Caudate nucleus (tissue), 63 donors: ENCODE measurements at places on chromosomes 13 and 19.

DNA sequence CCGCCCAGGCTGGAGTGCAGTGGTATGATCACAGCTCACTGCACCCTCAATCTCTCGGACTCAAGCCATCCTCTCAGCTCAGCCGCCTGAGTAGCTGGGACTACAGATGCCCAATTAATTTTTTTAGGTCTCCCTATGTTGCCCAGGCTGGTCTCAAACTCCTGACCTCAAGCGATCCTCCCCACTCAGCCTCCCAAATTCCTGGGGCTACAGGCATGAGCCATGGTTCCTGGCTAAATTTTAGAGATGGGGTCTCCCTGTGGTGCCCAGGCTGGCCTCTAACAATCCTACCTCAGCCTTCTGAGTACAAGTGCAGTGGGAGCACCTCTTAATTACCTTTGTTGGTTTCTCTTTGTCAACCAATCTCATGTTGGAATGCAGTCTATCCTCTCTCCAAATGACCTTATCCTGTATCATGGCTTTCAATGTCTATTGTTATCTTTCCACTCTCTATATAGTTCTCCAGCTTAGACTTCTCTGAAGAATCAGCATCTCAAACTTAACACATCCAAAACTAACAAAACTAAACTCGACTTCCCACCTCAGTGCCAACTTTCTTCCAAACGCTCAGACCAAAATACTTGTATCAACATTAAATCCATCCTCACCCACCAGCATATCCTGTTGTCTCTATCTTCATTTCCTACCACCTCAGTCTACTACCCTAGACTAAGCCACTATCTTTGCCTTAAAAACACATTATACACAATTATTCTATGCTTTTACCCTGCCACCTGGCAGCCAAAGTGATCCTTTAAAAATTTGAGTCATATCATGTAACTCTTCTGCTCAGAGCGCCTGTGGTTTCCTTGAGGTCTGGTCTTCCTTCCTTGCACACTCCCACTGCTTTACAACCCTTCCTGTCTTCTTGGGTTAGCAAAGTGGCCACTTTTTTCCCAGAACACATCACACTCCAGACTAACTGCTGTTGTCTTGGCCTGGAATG is 6.7 kb downstream of the TPT1 start:
- DNase-seq: no peak

DNA sequence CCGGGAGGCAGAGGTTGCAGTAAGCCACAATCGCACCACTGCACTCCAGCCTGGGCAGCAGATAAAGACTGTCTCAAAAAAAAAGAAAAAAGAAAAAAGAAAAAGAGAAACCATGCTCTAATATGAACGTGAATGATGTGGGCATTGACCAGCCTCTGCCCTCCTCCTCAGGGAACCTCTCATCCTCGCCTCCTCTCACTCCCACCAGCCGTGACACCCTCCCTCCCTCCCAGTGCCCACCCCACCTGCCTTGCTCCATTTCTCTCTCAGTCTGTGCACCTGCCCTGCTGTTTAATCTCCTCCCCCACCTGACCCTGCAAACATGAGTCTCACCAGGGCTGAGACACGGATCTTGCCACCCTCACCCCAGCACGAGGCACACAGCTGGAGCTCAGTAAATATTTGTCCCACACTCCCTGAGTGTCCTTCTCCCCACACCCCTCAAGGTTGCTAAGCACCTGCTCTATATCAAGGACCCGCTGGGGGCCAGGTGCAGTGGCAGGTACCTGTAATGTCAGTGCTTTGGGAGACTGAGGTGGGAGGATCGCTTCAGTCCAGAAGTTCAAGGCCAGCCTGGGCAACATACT is 7.5 kb upstream of the BCAT2 start:
- no peak for DNase-seq

DNA sequence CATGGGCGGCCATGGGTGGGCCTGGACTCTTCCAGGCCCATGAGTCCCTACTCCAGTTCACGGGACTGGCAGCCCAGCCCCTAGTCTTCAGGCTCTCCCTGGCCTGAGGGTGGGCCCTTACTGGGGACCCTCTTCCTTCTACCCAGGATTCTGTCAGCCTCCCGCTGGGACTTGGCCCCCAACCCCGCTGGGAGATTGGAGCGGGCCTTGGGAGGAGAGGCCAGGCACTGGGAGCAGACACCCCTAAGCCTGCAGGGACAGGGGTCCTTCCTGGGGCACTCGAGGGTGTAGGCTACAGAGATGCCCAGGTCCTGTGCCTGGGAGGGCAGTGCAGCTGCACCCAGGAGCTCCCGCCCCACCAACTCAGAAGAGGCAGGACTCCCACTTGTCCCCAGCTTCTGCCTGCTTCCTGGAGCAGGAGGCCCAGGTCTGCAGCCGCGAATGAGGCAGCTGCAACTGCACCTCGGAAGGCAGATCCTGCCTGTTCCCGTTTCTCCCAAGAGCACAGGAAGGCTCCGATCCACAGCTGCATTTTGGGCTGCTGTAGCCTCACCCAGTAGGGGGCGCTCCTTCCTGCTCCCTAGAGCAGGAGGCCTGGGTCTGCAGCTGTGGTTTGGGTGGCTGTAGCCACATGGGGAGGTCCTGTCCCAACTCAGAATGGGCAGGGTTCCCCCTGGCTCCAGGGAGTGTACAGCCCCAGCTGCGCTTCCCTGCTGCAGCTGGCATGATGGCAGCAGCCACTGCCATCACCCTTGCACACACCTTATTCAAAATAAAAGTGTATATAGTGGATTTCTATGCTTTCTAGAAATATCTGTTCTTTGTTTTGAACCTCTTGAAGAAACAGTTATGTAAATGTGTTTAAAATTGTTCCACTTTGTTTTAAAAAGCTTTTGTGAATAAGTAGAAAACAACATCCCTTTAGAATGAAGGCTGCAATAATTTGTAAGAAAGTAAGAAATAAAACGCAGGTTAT is 46.8 kb downstream of the TEX26 start:
- DNase-seq: no peak

DNA sequence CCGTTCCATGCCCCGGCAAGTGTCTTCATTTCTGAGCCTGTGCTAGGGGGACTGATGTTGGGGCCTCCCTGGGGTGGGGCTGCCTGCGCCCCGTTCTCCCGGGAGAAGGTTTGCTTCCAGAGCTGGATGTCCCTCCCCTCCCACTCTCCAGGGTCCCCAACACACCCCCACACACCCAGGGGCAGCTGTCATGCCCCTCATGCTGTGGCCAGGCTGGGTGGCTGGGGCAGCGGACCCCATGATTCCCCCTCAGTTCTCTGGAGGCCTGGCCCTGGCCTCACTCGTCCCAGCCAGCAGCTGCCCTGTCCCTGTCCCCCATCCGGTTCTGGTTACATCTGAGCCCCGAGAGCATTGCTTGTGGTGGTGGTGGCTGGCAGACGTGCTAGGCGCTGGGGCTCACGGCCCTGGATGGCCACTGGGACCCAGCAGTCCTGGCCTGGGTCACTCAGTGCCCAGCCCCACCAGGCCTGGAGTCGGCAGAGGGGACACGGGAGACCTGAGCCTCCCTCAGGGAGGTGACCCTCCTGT is 184.8 kb downstream of the KDM4B start:
- no peak for DNase-seq

DNA sequence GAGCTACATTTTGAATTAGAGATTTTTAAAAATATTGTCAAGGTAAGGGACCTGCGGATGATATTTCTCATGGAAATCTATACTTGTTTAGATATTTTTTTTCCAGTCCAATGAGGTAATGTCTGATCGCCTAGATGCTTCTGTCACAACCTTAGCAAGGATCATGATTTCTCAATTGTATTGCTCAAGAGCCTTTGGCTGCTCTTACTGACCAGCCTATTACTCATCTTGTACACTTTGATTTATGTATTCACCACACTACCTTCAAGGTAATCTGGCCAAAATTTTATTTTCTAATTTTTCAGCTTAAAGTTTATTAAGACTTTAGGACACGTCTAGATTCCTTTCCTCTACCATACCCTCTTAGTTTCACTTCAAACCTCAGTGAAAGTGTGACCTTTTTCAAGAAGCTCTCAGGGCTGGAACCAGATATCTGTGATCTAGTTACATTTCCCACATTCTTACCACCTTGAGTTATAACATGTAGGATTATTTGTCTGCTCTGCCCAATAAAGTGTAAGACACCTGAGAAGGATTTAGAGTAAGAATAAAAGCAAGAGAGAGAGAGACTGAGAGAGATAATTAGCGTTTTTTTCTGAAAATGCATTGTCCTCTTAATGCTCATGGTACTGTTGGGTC is 197.1 kb downstream of the ITGBL1 start:
- DNase-seq: no peak
